ENCODE measurements at places on chromosomes 4 and X. TPM values are rescaled to one million over a fixed set of nuclear protein-coding genes. Genes with fewer than 3 reads are reported as not detected.

CDS1 gene
- total RNA-seq: 0.48 TPM

GAGE12H gene
- total RNA-seq: not detected

SLC25A53 gene
- 3.4 TPM for total RNA-seq

CXorf51A gene
- not detected for total RNA-seq

ELMOD2 gene
- total RNA-seq: 12.9 TPM

TCP11X1 gene
- total RNA-seq: not detected

DRP2 gene
- 0.06 TPM for total RNA-seq

DCAF4L1 gene
- total RNA-seq: 0.13 TPM

ASMT gene
- total RNA-seq: 0.53 TPM

GAGE12C gene
- total RNA-seq: not detected

RNF212 gene
- total RNA-seq: 3.4 TPM

DUX4 gene
- total RNA-seq: not detected

EPGN gene
- total RNA-seq: not detected

MSN gene
- total RNA-seq: 302 TPM

ATOH1 gene
- not detected for total RNA-seq

F8A2 gene
- total RNA-seq: not detected

FDCSP gene
- total RNA-seq: not detected

KLHL13 gene
- 0.27 TPM for total RNA-seq

L1CAM gene
- total RNA-seq: 20.3 TPM

CYLC1 gene
- not detected for total RNA-seq

ITGB1BP2 gene
- total RNA-seq: 0.88 TPM

CXCR3 gene
- 0.10 TPM for total RNA-seq

UNC5C gene
- not detected for total RNA-seq

PPP4R3C gene
- not detected for total RNA-seq

ARHGAP10 gene
- 14.0 TPM for total RNA-seq

CT45A5 gene
- not detected for total RNA-seq

HHIP gene
- 0.78 TPM for total RNA-seq

SLC49A3 gene
- 0.08 TPM for total RNA-seq
